ENCODE measurements at places on chromosomes 1 and 21. TPM values are rescaled to one million over a fixed set of nuclear protein-coding genes. Genes with fewer than 3 reads are reported as not detected.

Gene C1orf115
- 2.5 TPM for total RNA-seq

Gene CFAP45
- 0.65 TPM for total RNA-seq

Gene COL9A2
- 2.3 TPM for total RNA-seq

Gene DNAI4
- total RNA-seq, result 15.9 TPM

Gene KCNA3
- total RNA-seq, result not detected

Gene DCLRE1B
- 5.2 TPM for total RNA-seq

Gene PLA2G2D
- total RNA-seq, result not detected

Gene GPR52
- 3.3 TPM for total RNA-seq

Gene DIO1
- total RNA-seq, result not detected

Gene IL20
- not detected for total RNA-seq

Gene DNAJC28
- total RNA-seq, result 3.1 TPM

Gene HNRNPR
- 85.9 TPM for total RNA-seq

Gene RNU1-1
- total RNA-seq, result under 0.01 TPM

Gene TRIM45
- 1.9 TPM for total RNA-seq

Gene GRHL3
- total RNA-seq, result 0.26 TPM

Gene KIF17
- total RNA-seq, result 0.43 TPM

Gene AGT
- 2.1 TPM for total RNA-seq

Gene KLHL21
- total RNA-seq, result 40.0 TPM

Gene RGS16
- 17.2 TPM for total RNA-seq

Gene ADORA1
- 15.8 TPM for total RNA-seq

Gene FCRL1
- total RNA-seq, result not detected

Gene SMCP
- total RNA-seq, result not detected

Gene USH2A
- total RNA-seq, result under 0.01 TPM

Gene SLFNL1
- 0.43 TPM for total RNA-seq

Gene OR10T2
- total RNA-seq, result not detected

Gene C1orf167
- 0.52 TPM for total RNA-seq

Gene IVNS1ABP
- total RNA-seq, result 85.2 TPM

Gene OR2L8
- total RNA-seq, result not detected

Gene GUCA2B
- total RNA-seq, result not detected

Gene PODN
- 24.4 TPM for total RNA-seq

Gene CRP
- not detected for total RNA-seq
